ENCODE measurements at places on chromosomes 6 and 20.

GRCh38 chr20:46803123-46804020, 91.3 kb upstream of the EYA2 start:
- no peak for DNase-seq

DNA sequence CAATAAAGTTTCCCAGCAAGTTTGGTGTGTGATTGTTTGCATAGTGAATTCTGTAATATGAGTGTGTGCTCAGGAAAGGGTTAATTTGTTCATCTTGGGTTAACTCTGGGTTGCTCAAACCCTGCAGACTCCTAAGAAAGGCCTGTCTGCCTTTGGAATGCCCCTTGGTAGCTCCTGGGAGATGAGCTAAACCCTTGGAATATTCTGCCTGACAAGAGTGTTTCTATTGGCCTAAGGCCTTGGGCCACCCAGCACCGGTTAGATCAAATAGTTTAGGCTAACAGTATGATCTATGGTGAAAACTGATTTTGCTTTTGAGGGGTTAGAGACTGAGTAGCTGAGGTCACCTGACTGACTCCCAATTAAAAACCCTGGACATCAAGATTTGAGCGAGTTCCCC, 248.3 kb downstream of the GRM1 start:
- no peak for DNase-seq

DNA sequence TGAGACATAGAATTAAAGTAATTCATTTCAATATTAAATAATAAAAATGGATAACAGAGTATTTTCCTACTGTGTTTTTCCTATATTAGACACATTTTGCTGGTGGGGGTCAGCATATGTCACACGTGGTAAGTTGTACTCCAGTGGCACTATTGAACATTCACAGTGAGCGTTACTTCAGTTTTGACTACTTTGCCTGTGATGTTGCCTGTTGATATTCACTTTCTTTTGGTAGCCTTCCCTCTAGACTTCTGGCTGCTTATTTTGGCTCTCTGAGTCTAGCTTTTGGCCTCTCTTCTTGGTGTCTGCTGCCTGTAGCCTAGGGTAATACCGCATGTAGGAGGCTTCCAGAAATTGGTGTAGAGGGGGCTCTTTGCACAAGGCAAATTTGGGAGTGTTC, 64.4 kb upstream of the TFB1M start:
- no peak for DNase-seq

- DNase-seq: no peak
Measured at GRCh38 chr6:155039618-155040017, 44.5 kb downstream of the TIAM2 start.

DNA sequence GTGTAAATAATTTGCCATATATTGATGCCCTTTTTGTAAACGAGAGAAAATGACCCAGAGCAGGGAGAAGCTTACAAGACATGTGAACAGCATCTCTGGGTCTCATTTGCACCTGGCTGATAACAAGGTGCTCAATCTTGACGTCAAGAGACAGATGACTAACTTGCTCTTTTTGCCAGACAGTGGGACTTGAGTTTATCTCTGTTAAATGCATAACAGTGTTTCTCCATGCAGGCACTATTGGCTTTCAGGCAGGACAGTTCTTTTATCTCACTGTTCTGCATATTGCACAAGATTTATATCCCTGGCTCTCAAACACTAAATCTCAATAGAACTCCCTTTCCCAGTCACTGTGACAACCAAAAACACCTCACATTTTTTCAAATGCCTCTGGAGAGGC, 56.4 kb downstream of the RFX6 start:
- DNase-seq: no peak

GRCh38 chr20:62461157-62461556, 14.6 kb downstream of the GATA5 start:
- DNase-seq: no peak

DNA sequence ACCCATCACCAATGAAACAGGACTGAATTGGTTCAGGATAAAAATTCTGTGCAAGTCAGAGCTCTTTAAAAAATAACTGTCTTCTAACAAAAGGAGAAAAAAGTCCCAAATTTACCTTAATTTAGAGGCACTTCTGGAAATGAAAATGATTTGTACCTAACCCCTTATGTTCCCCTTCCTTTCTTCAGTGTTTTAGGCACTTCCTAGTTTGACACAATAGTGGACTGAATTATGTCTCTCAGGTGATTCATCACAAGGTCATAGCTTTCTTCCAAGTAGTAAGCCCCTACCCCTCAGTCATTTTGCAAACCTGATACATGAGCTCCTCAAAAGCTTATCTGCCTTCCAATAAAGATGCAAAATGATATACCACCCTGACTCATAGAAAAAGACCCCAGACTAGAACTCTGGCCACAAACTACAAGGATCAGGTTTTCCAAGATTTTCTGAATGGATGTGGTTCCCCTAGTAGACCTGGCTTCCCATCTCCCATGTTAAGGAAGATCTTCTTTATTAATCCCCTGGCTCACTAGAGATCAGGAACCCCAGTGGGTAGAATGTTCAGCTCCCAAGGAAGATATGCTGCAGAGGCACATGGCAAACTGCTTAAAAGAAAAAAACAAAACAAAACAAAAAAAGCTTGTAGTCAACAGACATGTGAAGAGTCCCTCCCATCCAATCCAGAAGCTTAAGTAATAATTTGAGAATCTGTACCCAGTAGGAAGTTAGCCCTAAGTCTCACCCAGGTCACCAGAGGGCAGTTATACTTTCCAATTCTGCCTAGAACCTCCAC, 3.6 kb downstream of the PPP1R10 start:
- no peak for DNase-seq

- no peak for DNase-seq
Measured at GRCh38 chr6:112501705-112502104, 154.6 kb downstream of the RFPL4B start.

Data from activated T-cell treated with anti-CD3 and anti-CD28 coated beads, Interleukin-2, amount 50 U/mL, for 4 hours (primary cell).